ENCODE measurements at places on chromosomes 16 and 17. TPM values are rescaled to one million over a fixed set of nuclear protein-coding genes. Genes with fewer than 3 reads are reported as not detected.

GRCh38 chr17:14594690-14595089 is 293.8 kb downstream of the HS3ST3B1 start:
- DNase-seq, result no peak

DNA sequence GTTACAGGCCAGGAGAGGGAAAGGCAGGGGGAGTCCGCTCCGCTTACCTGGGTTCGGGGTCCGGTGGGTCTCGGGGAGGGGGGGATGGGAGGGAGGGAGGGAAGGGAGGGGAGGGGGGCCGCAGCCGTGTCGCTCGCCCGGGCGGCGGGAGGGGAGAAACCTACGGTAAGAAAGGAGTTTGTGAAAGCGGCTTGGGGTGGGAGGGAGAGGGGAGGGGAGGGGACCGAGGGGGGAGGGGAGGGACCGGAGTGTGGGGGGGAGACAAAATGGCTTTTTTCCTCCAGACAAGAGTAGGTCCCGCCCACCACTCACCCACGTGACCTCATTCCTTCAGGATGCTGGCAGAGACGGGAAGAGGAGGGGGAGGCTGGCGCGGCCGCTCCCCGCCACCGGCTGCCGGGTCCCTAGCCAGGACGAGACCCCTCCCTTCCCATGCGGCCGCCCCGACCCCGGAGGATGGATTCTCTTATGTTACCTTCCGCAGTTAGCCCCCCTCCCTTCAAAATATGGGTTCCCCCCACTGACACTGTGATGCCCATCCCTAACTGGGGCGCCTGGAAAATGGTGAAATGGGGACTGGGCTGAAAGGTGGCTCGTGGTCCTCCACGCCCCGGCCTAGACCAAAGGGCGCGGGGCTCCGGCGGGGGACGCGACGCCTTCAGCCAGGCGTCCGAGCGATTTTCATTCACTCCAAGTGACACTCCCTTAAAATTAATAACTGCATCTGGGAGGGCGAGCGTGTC is at the start of gene PCGF2:
TSS of gene PCGF2 (minus strand) at position 188 of the 743 bp plus-strand sequence. CDS start 7,934 bp downstream, outside the sequence.
- DNase-seq, result peak; percentile 95

- DNase-seq, result no peak
These were observed 50.3 kb upstream of the CBFA2T3 start for GRCh38 chr16:89027281-89027680.

The SLC13A2 gene
- total RNA-seq, result not detected

DNA sequence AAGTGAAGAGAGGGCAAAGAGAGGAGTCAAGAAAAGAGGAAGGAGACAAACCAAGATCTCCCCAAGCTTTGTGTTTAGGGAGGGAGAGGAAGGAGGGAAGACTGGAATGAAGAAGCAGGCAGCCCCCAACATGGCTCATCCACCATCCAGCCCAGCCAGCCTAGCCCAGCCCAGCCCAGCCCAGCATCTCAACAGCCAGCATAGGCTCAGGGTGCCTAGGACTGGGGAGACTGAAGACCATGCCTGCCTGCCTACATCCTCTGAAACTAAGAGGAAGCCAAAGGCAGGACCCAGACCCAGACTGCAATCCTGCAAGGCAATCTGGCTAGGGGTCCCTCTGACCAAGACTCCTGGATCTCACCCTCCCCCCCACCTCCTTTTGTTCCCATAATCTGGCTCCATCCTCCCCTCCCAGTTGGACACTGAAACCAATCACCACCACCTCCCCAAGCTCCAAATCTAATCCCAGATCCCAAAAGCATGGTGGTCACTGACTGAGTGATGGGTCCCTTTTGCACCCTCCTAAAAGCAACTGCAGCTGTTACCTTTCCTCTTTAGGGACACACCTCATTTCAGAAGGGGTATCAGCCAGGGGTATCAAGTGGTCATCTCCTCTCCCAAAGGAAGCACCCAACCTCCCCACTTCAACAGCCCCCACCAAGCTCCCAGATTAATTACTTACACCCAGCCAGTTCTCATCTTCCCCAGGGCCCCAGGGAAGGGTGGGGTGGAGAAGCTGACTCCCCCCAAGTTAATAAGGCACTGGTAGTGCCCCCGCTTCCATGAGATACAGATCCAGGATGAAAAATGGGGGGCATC is 1.2 kb downstream of the HDAC5 start:
- DNase-seq, result peak; percentile 19

- no peak for DNase-seq
These were observed 82.1 kb downstream of the MSI2 start for GRCh38 chr17:57338257-57338914.

GRCh38 chr17:4004517-4005295 is 40.5 kb upstream of the ATP2A3 start:
- DNase-seq, result peak; percentile 83

The SEC14L5 gene
- 2.8 TPM for total RNA-seq

The PLA2G10 gene
- total RNA-seq, result not detected

- no peak for DNase-seq
These were observed 261.9 kb upstream of the FOXF1 start for GRCh38 chr16:86248310-86248905.

DNA sequence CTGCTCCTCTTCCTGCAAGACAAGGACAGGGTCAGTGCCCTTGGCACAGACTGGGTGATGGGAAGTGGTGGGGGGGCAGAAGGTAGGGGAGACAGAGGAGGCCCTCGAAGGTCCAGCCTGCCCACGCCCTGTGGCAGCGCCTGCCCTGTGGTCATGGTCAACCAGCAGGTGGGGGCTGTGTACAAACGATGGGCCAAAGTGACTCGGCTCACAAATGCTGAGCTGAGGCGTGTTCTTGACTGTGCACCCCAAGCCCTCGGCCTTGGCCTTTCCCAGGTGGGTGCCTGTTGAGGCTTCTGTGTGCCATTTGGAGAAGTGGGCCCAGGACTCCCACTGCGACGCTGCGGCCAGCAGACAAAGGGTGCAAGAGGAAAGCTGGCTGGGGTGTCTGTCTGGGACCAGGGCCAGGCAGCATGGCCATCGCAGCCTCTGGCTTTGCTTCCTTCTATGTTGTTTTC is 22.6 kb downstream of the MXRA7 start:
- DNase-seq, result peak; percentile 68

GRCh38 chr17:81961521-81962498 is 823 bp upstream of the NOTUM start:
- peak; percentile 50 for DNase-seq
